ENCODE measurements at places on chromosomes 2 and 18.

- DNase-seq, result no peak
Measured at GRCh38 chr18:36132756-36133155, 3.1 kb downstream of the ELP2 start.

DNA sequence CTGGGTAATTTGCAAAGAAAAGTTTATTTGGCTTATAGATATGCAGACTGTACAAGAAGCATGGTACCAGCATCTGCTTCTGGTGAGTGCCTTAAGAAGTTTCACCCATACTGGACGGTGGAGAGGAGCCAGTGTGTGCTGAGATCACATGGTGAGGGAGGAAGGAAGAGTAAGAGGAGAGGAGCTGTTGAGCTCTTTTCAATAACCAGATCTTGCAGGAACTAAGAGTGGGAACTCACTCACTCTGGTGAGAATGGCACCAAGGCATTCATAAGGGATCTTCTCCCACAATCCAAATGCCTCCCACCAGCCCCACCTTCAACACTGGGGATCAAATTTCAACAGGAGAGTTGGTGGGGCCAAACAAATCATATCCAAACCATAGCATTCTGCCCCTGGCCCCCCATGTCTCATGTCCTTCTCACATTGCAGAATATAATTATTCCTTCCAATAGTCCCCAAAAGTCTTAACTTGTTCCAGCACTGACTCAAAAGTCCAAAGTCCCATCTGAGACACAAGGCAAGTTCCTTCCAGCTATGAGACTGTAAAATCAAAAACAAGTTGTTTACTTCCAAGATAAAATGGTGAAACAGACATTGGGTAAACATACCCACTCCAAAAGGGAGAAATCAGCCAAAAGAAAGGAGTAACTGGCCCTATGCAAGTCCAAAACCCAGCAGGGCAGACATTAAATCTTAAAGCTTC, 11.7 kb upstream of the TMEM37 start:
- DNase-seq, result no peak

DNA sequence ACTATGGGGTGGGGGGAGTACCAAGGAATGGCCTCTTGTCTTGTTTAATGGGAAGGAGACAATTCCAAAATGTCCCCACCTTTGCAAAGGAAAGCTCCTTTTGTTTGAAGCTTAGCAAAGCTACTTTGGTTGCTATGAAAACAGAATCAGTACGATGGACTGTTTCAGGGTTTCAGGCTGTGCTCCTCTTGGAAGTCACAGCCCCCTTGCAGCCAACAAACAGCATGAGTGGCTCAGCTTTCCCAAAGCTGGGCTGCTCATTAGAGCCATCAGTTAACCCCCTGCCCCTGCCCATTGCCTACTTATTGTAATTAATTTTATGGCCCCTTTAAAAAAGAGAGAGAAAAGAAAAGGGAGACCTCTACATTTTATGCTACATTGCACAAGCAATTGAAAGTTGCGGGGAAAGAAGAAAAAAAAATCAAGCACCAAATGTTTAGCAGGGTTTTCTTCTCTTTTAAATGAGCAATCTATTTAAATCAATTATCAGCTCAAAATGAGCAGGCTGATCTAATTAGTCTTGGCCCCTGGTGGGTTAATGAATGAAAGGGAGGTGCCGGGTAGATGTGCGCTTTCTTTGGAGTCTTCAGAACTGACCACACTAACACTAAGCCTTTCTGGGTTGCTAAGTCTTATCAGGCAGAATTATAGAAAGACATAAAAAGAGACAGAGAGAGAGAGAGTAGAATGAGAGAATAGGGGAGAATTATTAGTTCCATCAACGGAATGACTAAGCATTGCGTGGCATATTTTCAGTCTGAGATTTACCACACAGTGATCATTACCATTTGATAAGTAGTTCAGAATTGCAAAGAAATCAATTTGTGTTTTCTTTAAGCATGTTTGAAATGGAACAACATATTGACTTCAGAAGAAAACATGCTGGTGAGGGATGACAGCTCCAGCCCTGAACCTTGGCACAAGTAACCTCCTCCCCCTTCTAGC, 284.9 kb downstream of the INSIG2 start:
- DNase-seq, result no peak

DNA sequence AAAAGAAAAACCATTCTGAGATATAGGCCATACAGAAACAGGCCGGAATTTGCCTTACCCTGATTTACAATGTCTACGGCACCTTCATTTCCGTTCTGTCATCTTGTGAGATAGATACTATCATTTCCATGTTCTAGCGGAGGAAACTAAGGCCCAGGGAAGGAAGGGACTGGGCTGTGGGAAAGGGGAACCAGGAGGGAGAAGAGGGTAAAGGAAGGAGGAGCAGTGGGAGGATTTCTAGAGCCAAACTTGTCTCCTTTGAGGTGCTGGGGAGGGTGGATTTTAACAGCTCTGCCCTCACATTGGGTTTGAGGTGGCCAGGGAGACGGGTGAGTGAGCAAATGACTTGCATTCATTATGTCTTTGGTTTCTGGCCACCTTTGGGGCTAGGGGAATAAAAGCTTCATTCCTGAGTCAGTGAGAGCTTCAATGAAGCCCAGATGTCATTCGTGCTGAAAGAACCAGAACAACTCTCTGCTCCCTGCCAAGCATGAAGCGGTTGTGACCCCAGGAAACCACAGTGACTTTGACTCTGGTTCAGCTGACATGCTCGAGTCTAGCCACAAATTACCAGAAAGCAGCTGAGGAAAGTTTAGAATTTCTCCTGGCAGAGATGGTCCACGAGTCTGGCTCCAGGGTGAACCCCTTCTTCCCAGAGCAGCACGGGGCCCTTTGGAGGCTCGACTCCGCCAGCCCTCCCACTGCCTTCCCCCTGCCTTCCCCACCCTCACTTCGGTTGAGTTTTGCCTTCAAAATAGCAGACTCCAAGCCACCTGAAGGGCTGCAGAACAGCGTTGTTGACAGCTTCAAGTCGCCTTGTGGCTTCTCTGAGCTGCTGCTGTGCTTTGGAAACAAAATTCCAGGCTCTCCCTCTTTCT, 3.8 kb downstream of the ACTG2 start:
- no peak for DNase-seq

- DNase-seq, result no peak
Measured at GRCh38 chr2:38218591-38218991, 142.6 kb upstream of the CYP1B1 start.

- no peak for DNase-seq
Measured at GRCh38 chr2:169069341-169069740, at the start of gene DHRS9. DHRS9 (plus strand) TSS chr2:169069563; CDS start chr2:169081582, 12,019 bp downstream.

DNA sequence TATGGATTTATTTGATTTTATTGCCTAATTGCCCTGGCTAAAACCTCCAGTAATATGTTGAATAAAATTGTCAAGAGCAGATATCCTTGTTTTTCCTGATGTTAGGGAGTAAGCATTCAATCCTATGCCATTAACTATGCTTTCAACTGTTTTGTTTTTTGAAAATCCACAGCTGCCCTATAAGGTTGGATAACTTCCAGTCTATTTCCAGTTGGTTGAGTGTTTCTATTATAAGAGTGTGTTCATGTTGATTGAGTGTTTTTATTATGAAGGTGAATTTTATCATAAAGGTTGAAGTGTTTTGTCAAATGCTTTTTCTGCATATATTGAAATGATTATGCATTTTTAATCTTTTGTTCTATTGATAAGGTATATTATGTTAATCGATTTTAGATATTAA, 149.9 kb upstream of the SCN7A start:
- DNase-seq, result no peak

DNA sequence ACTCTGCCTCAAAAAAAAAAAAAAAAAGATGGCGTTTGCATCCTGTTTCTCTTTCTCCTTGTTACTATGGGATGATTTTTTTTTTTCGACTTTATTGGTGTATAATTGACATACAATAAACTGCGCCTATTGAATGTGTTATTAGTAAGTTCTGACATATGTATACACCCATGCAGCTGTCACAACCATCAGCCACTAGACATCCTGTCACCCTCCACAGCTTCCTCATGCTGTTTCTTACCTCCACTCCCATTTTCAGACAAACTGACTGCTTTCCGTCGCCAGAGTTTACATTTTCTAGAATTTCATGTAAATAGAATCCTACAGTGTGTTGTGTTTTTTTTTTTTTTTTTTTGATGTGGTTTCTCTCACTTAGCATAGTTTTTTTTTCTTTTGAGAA, 27.9 kb downstream of the RRM2 start:
- no peak for DNase-seq

- DNase-seq, result no peak
Measured at GRCh38 chr2:202400941-202401340, 24.8 kb downstream of the BMPR2 start.

DNA sequence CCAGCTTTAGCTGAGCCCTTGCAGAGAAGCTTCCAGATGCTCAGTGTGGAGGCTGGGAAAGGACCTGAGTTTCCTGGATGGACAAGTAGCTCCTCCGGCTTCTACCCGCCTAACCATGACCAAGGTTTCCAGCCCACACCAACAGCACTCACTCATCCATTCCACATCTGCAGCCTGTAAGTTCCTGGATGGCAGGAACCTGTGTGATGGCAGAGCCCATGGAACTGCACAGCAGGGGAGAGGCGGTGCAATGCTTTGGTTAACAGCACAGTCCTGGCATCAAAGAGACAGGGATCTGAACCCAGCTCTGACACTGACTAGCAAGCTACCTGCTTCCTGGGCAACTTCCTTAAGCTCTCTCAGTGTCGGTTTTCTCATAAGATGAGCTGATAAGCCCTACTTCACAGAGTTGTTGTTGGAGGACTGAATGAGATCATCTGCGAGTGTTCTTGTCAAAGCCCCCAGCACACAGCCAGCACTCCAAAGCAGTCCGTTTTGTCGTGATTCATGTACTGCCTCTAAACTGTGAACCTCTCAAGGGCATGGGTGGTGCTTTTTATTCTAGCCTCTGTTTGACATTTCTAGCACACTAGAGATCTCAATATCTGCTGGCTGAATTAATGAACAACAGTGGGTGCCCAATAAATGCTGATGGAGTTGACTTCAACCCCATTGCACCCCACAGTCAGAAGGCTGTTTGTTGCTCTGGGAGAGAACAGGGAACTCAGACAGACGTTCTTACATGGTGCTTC, 41.6 kb upstream of the OTOF start:
- DNase-seq, result no peak

- no peak for DNase-seq
Measured at GRCh38 chr2:128090575-128090944, 440 bp upstream of the UGGT1 start.

- no peak for DNase-seq
Measured at GRCh38 chr18:23772327-23773024, 83.2 kb downstream of the LAMA3 start.

DNA sequence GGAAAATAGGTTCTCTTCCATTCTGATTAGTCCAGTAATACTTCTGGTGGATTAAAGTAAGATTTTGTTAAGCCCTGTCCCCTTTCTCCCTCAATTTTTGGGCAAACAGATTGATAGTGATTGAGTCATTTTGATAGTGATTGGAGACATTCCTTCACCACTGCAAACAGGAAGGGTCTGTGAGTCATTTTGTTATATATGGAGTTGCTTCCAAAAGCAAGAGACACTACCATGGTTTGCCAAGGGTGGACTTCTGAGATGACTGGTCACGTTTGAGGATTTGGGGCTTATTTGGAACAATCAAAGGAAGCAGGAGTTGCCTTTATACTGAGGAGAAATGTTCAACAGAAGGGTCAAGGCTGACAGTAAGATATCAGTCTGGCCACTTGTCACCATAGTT, 249.9 kb downstream of the PARD3B start:
- DNase-seq, result no peak

- no peak for DNase-seq
Measured at GRCh38 chr2:216632952-216633615, at the start of gene IGFBP2. IGFBP2 (plus strand) TSS chr2:216633420; CDS start chr2:216633524, 104 bp downstream.

- no peak for DNase-seq
Measured at GRCh38 chr2:168970711-168971233, 60.4 kb downstream of the ABCB11 start.

DNA sequence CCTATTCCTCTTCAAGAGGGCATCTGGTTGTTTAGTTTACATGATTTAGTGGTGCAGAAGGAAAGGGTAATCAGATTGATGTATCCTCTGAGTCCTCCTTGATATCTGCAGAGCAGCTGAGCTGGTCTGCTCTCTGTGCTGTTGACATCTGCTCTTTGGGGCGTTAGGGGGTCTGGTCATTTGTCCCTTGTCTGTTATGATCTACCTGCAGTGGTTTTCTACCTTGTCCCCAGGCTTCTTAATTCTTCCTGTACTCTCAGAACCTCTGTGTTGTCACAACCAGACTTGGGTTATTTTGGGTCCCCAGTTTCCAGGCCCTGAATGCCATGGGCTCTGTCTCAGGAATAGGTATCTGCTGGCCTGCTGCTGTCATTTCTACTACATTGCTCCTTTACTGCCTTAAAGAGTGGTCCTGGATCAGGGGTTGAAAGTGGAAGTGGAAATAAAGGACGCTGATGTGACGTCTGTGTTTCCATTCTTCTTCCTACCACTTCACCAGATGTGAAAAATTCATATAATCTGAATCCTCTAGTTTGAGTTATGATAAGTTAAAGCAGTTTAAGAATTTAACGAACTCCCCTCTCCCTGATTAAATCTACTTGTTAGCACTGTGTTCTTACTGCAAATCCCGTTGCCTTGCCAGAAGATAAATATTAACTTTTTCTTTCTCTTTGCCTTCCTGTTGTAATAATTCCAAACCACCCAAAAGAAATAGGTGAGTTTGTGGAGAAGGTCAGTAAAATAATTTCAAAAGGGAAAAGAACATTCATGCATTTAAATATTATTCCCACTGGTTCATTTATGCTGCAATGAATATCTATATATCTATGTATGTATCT, 16.6 kb upstream of the CPS1 start:
- no peak for DNase-seq

- no peak for DNase-seq
Measured at GRCh38 chr2:236689981-236690380, 120.4 kb downstream of the ACKR3 start.

DNA sequence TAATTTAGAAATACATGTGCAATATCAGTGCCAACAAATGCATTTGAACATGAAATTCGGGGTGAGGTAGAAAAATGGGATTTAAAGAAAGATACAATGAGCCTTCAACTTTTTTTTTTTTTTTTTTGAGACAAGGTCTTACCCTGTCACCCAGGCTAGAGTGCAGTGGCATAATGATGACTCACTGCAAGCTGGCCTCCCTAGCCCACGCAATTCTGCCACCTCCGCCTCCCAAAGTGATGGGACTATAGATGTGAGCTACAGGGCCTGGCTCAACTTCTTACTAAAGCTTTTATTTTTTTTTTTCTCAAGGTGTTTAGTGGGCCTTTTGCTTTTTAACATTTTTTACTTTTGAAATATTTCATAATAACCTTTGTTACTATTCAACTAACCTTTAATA, 365.6 kb downstream of the LRRTM4 start:
- no peak for DNase-seq

DNA sequence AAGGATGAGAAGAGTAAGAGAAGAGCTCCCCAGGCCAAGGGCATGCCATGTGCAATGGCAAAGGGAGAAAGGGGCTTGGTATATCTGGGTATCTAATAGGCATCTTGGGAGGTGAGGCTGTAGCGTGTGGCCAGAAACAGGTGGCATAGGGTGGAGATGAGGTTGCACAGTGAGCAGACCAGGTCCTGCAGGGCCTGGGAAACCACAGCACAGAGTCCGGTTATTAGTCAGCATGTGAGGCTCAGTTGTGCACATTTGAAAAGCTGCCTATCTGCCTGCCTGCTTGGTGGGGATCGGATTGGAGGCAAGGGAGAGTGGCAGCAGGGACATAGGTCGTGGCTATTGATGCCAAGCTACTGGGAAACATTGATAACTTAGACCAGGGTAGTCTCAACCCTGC, 190.6 kb downstream of the TPGS2 start:
- no peak for DNase-seq

- DNase-seq, result no peak
Measured at GRCh38 chr2:160719116-160719515, 225.5 kb upstream of the RBMS1 start.

Measured in esophagus muscularis mucosa (tissue), 4 donors.